ENCODE measurements at places on chromosomes 1 and 21.

- no peak for DNase-seq
These were observed 52.0 kb downstream of the NBPF6 start for GRCh38 chr1:108502138-108502537.

- no peak for DNase-seq
These were observed 5.6 kb downstream of the LPAR3 start for GRCh38 chr1:84887261-84887934.

DNA sequence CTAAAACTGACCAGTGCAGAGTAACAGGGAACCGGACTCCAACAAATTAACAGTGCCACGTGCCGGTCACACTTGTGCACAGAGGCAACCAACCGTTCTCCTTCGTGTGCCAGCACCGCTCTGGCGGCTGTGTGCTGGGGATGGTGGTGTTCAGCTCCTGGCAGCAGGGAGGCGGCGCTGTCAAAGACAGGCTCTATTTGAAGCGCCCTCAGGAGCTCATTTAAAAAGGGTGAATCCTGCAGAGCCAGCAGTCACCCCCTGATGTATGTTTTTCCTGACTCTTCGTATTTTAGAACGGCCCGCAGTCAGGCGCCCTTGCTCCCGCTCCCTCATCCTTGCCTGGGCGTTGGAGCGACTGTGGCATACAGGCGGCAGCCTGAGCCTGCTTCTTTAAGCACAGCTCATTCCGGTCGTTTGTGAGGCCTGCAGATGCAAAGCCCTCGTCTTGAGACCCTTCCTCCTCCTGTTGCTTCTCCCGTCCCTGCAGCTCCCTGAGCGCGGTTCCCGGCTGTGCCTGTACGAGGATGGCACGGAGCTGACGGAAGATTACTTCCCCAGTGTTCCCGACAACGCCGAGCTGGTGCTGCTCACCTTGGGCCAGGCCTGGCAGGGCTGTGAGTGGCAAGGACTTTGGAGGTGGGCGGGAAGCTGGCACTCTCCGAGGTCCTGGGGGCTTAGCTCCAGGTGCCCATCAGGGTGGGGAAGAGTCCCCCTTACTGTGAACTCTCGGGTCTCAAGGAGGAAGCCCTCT lies 1.1 kb downstream of the DFFB start:
- DNase-seq, result no peak

DNA sequence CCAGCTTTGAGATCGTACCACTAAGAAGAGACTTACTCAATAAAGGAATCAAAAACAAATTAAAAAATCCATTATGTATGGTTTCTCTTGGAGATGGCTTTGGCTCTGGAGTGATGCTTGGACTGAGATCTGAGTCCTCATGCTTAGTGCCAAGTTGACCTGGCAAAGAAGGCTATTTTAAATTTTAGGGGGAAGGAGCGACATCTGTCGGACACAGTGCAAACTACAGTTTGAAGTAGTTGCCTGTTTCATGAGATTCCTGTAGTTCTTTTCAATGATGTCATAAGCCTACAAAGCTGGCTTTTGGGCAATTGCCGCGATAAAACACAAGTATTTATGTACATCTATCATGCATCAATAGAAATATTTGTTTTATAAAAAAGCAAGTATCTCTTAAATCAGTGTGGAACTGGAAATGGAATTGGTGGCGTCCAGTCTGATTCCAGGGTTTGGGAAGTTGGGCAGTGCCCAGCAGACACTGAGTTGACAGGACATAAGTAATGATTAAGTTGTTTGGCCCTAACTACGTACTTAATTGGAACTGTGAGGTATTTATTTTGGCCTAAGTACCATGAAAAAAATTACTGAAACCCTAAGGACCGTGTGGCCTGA lies 50.0 kb downstream of the TBCE start:
- DNase-seq, result peak; percentile 71

DNA sequence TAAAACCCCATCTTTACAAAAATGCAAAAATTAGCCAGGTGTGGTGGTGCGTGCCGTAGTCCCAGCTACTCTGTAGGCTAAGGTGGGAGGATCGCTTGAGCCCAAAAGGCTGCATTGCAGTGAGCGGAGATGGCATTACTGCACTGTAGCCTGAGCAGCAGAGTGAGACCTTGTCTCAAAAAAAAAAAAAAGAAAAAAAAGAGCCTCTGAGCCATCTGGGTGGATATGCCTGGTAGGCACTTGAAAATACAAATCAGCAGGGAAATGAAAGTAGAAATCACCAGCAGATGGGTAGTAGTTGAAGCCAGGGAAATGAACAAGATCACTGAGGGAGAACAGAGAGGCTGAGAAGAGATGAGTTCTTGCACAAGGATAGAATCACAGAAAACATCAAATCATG lies 131.0 kb upstream of the HMCN1 start:
- no peak for DNase-seq

GRCh38 chr1:105874621-105875020 lies 1181.9 kb upstream of the PRMT6 start:
- no peak for DNase-seq

GRCh38 chr1:8122477-8123407 lies 96.6 kb upstream of the ERRFI1 start:
- no peak for DNase-seq

- no peak for DNase-seq
These were observed 17.6 kb upstream of the CCDC27 start for GRCh38 chr1:3734602-3735001.

GRCh38 chr1:93965888-93966287 lies 56.7 kb upstream of the GCLM start:
- no peak for DNase-seq

DNA sequence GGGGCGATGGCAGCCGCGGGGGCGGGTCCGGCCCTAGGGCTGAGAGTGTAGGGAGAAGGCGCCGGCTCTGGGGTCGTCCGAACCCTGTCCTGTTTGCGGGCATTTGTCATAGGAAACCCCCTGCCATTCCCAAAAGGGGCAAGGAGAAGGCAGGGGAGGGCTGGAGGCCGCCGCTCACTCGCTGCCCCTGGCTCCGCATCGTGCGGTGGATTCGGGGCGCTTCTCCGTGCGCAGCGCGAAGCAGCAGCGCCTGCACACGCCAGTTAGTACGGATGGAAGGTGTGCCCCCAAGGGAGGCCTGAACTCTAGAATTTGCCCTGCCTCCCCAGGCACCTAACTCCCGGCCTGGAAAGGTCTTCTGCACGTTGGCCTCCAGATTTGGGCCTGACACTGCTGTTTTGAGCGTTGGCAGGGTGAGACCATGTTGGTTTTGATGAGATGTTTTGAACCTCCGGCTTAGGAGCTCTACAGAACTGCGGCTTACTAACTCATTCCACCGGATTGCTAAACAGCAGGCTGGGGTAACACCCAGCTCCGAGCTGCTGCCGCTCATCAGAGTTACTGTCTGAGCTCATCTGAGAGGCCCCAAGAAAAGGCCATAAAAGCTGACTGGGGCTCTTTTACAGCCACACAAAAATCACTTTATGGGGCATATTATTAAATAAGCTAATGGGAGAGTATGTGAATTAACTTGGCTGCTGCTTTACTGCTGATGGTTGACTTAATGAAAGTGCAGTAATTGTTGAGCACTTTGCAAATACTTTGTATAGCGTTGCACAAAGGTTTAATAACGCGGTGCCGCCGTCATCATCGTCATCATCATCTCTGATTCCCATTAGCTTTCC lies 987 bp downstream of the GPR137B start:
- no peak for DNase-seq

GRCh38 chr1:6002714-6003501 lies 10.7 kb upstream of the NPHP4 start:
- no peak for DNase-seq

DNA sequence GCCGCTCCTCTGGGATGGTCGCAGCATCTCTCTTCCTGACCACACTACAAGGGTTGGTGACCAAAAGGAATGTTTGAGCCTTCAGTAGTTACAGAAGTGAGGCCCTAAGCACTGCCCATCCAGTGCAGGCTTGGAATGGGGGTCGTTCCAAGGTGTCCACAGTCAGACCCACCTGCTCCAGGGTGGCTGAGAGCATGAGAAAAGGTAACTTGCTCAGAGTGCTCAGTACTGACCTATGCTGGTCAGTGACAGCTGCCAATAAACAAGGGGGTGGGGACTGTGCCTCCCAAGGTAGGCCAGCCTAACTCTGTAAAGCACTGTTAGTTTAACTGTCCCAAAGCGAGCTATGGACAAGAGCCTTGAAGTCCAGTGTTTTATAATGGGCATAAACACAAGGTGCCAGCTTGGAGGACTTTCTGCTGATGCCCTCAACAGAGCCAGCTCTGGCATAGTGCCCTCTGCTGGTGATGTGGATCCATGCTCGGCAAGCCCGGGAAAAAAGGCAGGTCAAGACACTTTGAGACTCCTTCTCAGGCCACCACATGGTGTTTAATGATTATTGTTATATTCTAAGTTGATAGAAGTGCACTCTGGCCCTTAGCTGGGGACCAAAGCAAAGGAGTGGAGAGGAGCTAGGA lies 78.1 kb upstream of the DNAH14 start:
- DNase-seq, result no peak

GRCh38 chr1:160722726-160723125 lies 11.1 kb upstream of the CD48 start:
- no peak for DNase-seq

DNA sequence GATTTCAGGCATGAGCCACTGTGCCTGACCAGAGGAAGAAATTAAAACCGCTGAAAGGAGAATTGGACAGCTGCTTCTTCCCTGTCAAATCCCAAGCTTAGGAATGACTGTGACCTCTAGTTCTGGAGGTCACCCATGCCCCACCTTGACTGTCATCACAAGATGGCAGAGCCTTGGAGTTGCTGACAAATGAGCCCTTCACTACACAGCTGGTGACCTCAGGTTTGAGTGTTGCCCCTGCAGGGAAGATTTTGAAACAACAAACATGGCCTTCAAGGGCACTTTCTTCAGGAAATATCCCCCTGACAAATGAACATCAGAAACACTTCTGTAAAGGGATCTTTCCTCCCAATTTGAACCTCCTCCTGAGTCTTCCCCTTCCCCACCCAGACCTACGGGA lies 6.9 kb upstream of the SLC45A3 start:
- no peak for DNase-seq

DNA sequence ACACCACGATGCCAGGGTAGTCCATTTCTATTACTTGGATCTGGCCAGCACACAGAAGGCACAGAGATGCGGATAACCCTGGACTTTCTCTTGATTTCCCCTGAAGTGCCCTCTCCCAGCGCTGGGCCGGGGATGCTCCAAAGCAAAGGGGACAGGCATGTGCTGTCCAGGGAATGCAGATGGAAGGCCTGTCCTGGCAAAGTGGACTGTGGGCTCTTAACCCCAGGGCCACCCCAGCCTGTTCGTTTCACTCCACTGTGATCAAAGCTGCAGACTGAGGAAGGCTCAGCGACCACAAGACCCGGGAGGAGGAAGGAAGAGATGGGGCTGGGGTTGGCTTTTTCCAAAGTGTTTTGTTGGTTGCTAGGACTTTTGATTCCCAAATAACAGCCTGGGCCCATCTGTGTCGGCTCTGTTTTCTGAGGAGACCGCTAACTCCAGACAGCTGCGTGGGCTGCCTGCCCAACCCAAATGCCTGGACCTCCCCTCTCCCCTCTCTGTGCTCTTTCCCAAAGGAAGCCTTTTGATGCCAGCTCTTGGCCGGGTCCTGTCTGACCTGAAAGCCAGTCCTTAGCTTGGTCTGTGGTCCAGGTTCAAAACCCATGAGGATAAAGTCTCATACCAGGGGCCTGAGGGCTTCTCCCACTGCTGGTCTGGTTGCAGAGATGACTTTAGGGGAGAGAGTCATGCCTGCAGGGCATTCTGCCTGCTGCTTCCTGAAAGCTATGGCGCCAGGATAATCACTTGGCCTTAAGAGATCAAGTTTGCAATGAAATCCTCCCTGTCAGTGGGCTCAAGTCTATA lies 119.6 kb upstream of the CD34 start:
- DNase-seq, result no peak

DNA sequence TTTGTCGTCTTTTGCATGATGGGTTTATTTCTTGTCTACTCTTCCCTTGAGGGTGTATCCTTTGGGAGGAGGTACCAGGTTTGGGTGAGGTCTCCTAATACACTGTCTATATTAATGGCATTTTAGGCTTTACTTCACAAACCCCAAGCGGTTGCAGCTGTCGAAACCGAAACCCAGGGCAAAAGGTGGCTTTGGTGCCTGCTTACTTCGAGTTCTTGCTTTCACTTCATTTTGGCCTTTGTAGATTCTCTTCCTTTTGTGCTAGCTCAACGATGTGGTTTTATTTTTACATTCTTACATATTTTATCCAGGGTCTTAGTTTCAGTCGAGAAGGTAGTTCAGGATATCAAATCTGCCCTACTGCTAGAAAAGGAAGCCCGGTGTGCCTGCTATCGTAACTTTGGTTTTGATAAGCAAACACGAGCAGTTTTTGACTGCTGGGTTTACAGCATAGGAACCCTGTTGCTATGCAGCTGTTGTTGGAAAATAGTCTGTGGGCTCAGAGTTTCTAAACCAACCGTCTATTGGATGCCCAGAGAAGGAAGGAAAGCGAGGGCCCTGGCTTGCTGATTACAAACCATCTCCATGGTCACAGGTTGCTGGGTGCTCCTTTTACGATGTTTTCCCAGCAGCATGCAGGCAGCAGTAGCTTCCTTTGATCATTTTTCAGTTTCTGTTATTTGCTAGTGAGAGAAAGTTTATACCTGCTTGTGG lies 9.8 kb upstream of the TSPAN2 start:
- no peak for DNase-seq

- no peak for DNase-seq
These were observed 253.6 kb downstream of the HMCN1 start for GRCh38 chr1:185987611-185988321.

DNA sequence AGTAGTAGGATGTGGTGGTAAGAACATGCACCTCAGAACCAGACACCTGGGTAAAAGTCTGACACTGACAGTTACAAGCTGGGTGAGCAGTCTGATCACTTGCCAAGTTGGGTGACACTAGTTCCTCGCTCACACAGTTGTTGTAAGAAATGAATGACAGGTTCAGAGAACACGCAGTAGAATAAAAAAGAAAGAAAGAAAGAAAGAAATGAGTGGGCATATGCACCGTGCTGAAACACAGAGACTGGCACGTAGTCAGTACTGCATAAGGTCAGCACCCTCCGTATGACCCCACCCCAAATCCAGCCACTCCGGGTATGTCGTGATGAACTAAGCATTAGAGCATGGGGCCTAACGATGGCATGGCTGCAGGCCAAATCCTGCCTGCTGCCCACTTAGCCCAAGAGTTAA lies 90.6 kb downstream of the GLUL start:
- no peak for DNase-seq

DNA sequence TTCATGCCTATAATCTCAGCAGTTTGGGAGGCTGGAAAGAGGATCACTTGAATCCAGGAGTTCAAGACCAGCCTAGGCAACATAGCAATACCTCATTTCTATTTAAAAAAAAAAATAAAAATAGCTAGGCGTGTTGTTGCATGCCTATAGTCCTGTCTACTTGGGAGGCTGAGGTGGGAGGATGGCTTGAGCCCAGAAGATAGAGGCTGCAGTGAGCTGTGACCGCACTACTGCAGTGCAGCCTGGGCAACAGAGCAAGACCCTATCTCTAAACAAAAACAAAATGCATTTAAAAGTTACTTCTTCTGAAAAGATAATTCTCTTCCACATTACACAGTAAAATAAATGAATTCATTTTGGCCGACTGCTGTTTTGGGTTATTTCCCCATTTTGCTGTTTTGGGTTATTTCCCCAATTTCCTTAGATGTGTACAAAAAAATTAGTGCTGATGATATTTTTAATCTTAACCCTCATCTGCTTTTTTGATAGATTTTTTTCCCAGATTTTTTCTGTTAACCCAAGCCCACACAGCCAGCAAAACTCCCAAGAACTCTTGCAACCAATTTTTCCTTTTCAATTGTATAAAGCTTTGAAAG lies 23.0 kb upstream of the SAMSN1 start:
- DNase-seq, result no peak

All from mesothelial cell of epicardium (in vitro differentiated cells).